ENCODE measurements at places on chromosomes 6 and 20.

GRCh38 chr6:130296854-130297253 is 69.0 kb upstream of the TMEM200A start:
- DNase-seq, result peak; percentile 6

DNA sequence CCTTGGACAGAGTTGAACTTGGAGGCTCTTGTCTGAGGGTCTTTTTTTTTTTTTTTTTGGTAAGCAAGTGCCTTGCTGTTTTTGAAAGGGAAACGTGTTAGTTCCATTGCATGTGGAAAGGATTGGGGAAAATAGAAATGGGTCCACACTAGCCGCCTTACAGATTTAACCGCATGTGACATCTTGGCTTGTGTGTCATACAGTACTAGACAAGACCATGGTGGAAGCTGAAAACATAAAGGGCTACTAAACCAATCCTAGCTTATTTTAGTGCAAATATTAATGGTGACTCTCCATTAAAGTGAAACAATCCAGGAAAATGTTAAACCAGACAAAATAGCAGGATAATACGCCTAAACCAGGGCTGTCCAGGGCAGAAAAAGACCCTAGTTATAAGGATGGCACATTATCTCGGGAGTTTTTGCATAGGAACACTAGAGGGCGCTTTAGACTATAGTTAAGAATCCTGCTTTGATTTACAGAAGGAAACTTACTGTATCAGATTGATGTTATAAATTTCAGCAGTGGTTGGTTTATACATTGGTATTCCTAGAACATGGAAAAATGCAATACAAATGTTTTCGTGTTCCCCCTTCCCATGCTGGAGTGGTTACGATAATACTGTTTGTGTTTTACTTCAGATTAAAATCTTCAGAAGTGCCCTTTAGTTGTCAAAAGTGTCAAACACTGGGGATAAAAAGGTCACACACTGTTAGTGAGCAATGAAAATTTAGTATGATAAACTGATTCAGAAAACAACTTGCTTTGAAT is 59.8 kb upstream of the DEK start:
- DNase-seq, result peak; percentile 68

GRCh38 chr20:37564388-37565133 is 36.9 kb upstream of the BLCAP start:
- DNase-seq, result peak; percentile 27

DNA sequence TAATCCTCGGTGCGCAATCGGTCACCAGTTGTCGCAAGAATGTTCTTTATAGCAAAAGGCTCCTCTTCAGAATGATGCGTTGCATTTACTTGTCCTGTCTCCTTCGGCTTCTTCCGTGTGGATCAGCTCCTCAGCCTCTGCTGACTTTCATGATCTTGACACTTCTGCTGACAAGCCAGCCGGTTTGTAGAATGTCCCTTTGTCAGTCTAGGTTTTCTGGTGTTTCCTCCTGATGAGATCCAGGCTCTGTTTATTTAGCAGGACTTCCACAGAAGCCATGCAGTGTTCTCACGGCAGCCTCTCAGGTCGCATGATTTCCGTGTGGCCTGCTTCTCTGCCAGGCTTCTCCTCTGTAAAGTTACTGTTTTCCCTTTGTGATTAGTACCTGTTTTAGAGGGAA is 66.9 kb downstream of the STX11 start:
- DNase-seq, result no peak

GRCh38 chr20:31966991-31967655 is 828 bp upstream of the XKR7 start:
- DNase-seq, result peak; percentile 84

GRCh38 chr20:7703551-7703961 is 236.7 kb downstream of the HAO1 start:
- DNase-seq, result peak; percentile 73

DNA sequence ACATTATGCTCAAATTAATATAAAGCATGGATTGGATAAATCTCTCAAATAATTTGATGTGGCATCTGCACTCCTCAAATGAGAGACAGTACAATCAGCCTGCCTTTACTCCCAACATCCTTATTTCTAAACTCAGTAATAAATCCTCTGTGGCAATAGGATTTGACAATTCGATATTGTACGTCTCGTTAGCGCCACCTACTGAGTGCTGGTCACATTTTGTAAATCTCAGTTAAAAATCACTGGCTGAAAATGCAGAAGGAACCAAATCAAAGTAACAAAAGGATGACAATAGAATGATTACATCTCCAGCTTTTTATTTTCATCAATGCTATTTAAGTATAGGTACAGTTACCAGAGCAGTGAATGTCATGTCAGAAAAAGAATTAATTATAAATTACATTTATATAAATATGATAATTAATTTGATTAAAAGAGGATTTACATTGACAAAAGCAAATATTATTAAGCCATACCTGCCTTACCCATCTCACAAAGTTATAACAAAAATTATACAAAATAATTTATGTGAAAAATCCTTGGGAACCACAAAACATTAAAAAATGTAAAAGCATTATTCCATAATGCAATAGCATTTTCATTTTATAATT is 20.2 kb upstream of the GJE1 start:
- peak; percentile 68 for DNase-seq

DNA sequence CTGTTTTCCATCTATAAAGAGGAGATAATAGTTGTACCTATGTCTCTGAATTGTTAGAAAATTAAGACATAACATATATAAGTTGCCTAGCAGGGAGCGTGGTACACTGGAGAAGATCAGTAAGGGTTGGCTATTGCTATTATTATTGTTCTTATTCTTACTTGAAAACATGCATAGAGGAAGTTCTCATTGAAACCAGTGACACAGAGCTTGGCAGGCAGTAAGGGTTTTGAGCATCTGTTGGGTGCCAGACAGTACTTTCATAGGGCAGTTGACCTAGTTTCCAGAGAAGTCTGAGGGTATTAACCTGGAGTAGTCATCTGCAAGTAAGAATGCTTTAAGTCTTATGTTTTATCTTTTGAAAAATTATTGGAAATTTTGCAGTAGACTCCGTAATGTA is 13.3 kb upstream of the SGK1 start:
- DNase-seq, result no peak

DNA sequence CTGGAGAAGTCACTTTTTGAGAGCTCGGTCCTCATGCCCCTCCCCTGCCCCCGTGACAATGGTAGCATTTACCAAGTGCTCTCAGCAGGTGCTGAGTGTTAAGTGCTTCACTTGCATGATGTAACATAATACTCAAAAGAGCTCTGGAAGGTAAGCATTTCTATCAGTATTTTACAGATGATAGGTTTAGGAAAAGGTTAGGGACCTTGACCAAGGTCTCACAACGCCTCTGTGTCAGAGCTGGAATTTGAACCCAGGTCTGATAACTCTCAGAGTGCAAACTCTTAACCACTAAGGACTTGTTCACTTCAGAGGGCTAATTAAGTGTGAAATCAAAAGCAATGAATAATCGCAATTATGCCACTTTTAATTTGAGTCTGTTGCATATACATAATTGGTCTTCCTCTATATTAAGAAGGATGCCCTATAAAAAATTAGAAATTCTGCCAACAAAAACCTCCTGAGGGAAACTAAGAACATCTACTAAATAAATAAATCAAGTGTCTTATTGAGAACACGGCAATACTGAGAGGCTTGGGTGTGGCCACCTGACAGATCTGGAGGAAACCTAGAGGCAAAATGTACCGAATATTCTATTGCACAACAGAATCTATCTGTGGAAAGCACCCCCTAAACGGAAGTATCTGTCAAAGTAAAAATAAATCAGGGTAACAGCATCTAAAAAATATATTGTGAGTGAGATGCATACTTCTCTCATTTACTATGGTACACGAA is 109.8 kb downstream of the BACH2 start:
- DNase-seq, result no peak

- DNase-seq, result no peak
Measured at GRCh38 chr20:9531581-9531980, 17.2 kb downstream of the LAMP5 start.

GRCh38 chr6:116040993-116041392 is 19.7 kb downstream of the FRK start:
- no peak for DNase-seq

DNA sequence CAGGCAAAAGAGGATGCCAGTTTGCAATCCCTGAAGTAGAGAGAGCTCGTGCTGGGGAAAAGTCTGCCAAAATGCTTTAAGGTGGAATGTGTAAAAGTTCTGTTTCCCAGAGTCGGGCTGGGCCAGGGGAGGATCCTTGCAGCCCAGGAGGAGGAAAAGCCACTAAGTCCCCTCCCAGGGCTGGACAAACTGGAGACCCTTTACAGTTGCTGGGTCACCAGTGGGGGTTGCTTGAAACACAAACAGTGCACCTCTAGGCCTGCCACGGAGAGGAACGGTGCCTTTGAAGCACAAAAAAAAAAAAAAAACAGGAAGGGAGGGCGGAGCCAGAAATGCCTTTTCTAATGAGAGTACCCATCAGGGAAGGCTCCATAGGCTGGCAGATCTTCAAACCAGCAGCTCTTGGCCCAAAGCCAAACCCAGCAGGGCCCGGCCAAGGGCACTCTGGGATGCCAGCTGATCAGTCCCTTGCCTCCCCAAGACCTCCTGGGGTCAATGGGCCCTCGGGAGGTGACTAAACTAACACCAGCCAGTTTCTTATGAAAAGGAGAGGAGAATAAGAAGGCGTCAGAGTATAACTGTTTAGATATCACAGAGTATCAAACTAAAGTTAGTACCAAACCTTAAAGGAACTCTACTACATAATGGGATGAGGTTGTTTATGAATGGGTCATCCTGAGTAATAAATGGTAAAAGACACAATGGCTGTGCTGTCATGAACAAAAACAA is 23.7 kb downstream of the HLA-A start:
- peak; percentile 71 for DNase-seq

DNA sequence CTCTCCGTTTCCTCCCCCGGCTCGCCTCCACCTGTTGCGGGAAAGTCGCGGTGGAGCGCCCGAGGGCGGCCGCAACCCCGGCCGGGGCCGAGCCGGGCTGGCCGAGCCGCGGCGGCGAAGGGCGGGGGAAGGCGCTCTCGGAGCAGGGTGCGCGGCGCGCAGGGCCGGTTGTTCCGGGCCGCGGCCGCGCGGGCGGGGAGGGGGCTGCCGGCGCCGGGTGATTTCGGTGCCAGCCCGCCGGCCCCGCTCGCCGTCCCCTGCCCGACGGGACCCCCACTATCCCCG is 235 bp downstream of the MAP7 start:
- peak; percentile 34 for DNase-seq

- DNase-seq, result no peak
Measured at GRCh38 chr6:155026022-155026705, 31.0 kb downstream of the TIAM2 start.

GRCh38 chr20:9066191-9066590 is 2.7 kb upstream of the PLCB4 start:
- no peak for DNase-seq

DNA sequence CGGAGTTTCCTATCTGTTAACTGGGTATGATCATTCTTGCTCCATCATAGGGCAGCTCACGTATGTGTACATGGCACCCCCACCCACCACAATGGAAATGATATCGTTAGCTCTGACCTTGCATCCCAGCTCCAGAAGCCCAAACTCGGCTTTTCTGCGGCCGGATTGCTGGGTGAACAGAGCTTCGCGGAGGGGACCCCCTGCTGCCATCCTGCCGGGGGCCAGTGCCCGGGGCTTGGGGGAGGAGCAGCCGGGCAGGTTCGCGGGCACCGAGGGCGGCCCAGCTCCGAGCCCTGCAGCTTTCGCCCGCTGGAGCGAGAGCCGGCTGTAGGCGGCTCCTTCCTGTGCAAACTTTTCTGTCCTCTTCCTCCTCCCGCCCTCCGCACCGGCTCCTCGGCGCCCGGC is 24.9 kb upstream of the FUCA2 start:
- peak; percentile 21 for DNase-seq

DNA sequence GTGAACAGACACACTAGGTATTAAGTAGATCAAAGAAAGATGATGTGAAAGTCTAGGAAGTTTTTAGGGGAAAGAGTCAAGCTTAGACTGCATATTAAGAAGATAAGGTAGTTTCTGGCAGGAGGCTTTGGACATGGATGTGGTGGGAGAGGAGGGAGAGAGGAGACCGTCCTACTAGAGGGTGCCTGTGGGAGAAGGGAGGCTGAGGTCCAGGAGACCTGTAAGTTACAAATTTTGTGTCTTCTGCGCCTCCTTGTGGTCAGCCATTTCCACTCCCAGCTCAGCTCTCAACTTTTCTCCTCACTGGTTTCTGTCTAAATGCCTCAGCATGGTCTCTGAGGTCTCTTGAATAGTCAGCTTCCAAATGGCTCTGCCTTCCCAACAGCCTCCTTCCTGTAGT is 193.5 kb downstream of the UNC5CL start:
- no peak for DNase-seq

GRCh38 chr20:56985066-56985685 is 281.3 kb downstream of the BMP7 start:
- DNase-seq, result no peak

GRCh38 chr6:168004945-168005344 is 7.5 kb downstream of the KIF25 start:
- DNase-seq, result no peak

GRCh38 chr20:57092112-57092899 is 174.1 kb downstream of the BMP7 start:
- peak; percentile 73 for DNase-seq

DNA sequence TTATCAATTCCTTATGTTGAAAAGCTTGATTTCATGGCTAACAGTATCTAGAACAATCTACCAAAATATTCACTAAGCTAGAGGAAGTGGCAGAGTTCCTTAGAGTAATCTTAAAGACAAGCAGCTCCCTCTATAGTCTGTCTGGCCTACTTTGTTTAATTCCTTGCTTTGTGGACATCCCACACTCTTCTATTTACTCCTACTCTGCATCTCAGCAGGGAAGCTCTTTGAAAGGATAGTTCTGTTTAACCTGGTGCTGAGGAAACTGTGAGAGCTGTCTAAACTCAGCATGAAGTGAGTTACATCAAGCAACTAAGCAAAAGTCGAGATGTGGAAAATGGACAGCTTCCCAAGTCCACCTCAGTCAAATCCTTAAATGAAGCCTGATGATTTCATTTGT is 4.3 kb downstream of the REV3L start:
- peak; percentile 57 for DNase-seq

- DNase-seq, result no peak
Measured at GRCh38 chr6:92748131-92748530, 671.2 kb downstream of the EPHA7 start.

- no peak for DNase-seq
Measured at GRCh38 chr20:45461225-45461624, 8.3 kb upstream of the WFDC2 start.

GRCh38 chr6:111989743-111990142 is 64.2 kb upstream of the CCN6 start:
- DNase-seq, result no peak

DNA sequence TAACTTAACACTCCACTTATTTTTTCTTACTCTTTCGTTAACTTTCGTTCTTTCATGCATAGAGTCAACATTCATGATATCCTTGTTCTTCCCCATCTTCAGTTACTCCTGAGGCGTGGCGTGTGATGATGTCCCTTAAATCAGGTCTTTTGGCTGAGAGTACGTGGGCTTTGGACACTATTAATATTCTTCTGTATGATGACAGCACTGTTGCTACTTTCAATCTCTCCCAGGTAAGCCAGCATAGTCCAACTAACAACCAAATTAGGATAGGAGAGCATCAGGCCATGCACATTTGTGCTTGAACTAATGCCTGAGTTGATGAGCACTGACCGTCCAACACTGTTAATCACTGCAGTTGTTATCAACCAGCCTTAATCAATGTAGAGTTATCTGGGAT is 119.6 kb downstream of the TMEM242 start:
- DNase-seq, result no peak

All from NCI-H524 (cell line).